ENCODE measurements at places on chromosomes 11 and 22. TPM values are rescaled to one million over a fixed set of nuclear protein-coding genes. Genes with fewer than 3 reads are reported as not detected.

MUC2 gene
- total RNA-seq = not detected

NFAM1 gene
- total RNA-seq = not detected

BAIAP2L2 gene
- 2.4 TPM for total RNA-seq

KCNJ1 gene
- total RNA-seq = not detected

RAD9A gene
- 4.2 TPM for total RNA-seq
